ENCODE measurements at places on chromosomes 12 and 14. TPM values are rescaled to one million over a fixed set of nuclear protein-coding genes. Genes with fewer than 3 reads are reported as not detected.

DNA sequence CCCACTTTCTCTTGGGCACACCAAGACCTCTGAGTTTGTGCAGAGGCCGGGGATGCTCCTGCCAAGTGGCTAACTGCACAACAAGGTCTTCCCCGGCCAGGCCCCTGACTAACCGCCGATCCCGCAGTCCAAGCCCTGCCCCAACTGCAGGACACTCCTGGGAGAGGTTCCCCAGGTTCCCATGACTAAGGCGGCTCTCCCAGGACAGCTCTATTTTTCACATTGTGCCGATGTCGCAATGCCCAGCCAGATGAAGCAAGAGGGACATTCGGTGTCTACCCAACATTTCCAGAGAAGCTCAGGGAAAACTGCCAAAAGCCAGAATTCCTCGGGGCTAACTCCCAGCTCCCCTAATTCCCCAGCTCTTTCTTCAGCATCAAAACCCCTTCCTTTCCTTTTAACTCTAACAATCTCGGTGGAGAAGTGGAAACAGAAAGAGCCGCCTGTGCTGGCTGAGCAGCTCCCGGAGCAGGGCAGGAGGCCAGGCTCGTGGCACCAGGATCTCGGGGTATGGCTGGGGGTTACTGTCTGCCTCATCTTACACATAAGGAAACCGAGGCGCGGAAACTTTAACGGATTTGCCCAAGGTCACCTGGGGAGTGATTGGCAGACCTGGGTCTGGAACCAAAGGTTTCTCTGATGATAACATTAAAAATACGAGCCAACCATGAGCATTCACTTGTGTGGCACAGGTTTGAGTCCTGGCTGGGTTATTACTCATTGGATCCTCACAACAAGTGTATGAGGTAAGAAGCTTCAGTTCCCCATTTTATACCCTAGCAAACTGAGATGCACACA lies 318.2 kb downstream of the BCL11B start:
- peak; percentile 38 for DNase-seq

GRCh38 chr14:85190251-85190650 lies 339.7 kb upstream of the FLRT2 start:
- DNase-seq: no peak

GRCh38 chr12:6540181-6540877 lies 6.0 kb downstream of the GAPDH start:
- peak; percentile 88 for DNase-seq

The FGD6 gene
- 9.8 TPM for total RNA-seq
